Kidney tubule cell (primary cell): ENCODE measurements at places on chromosomes 5 and 9.

GRCh38 chr5:56529666-56530430, 285.5 kb upstream of the MAP3K1 start:
- no peak for DNase-seq

DNA sequence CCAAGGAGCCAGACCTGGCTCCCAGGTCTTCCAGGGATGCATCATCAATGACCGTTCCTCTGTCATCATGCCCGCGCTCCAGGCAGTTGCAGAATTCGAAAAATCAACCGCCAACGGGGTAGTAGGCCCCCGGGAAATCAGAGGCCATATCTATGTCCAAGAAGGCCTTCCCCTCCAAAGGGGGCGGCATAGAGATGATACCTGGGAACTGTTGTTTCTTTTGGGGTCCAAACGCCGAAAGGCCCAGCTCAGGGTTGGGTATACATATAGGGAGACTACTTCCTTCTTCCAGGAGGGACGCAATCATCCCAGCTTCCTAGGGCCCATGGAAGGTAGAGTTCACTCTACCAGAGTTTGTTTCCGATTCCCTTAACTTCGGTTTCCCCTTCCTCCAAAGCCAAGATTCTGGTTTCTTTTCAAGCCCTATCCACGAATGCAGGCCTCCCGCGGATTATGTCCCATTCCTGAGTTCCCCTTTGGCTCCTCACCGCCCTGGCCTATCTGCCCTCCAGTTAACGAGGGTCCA, 754 bp downstream of the DCAF12 start:
- DNase-seq = peak; percentile 61

- no peak for DNase-seq
These were observed 4.2 kb upstream of the UGT3A2 start for GRCh38 chr5:36070687-36071571.

DNA sequence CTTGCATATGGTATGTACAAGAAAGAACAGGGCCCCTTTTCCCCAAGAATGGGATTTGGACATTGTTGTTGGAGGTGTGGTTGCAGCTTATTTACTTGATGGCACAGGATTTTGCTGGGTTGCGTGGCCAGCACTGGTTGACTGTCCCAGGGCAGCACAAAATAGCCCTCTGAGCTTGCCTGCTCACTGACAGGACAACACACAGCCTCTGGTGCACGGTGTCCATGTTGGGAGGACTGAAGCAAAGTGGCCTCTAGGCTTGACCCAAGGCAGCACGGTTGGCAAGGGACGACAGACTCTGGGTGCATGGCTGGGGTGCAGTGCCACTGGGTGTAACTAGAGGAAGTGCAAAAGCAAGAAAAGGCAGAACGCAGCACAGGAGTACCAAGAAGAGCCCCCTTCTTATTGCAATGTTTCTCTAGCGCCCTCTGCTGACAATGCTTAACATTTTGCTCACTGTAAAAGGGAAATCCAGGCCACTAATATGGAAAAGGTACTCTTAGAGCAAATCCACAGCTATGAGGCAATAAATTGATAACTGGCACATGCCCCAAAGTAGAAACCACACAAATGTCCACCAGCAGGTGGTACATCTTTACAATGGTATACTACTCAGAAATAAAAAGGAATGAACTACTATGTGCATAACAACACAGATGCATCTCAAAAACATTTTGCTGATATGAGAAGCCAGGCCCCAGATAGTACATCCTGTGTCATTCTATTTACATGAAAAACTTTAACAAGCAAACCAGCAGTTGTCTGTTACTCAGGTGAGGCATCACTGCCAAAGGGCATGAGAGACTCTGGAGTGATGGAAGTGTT, 47.4 kb upstream of the BARX1 start:
- peak; percentile 45 for DNase-seq

DNA sequence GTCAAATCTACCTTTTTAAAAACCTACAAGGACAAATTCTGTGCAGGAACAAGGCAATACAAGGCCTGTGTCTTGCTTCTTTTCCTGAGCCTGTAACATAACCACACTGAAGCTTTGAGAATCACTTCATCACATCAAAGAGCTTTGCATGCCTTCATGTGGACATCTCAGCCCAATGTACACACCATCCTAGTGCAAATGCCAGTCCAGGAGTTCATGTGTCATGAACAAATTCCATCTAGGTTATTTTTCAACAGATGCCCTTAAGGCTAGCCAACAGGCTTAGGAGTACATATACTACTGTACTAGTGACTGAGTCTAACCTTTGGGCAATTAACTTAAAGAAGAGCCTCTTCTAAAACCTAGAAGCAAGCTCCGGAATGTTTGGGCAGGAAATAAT, 106.4 kb downstream of the CDH10 start:
- no peak for DNase-seq

DNA sequence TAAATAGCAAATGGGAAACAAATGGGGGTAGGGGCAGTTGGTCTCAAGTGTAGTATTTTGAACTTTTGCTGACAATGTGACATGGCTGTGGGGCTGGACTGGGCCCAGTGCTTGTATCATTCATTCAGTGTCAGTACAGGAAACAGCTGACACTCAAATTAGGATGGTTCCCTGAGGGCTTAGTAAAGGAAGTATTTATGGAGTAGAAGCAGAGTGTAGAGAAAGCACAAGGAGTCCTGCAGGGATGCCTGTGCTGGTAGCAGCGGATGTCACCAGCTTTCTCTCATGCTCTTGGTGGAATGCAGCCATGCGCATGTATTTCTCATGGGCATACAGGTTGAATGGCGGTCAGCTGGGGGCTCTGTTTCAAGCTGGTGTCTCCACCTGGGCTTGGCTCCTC, 72.9 kb upstream of the SLC44A1 start:
- no peak for DNase-seq

GRCh38 chr5:39995990-39996389, 571.2 kb upstream of the DAB2 start:
- DNase-seq = no peak

- DNase-seq = no peak
These were observed 4.8 kb upstream of the GPR150 start for GRCh38 chr5:95615164-95615467.

DNA sequence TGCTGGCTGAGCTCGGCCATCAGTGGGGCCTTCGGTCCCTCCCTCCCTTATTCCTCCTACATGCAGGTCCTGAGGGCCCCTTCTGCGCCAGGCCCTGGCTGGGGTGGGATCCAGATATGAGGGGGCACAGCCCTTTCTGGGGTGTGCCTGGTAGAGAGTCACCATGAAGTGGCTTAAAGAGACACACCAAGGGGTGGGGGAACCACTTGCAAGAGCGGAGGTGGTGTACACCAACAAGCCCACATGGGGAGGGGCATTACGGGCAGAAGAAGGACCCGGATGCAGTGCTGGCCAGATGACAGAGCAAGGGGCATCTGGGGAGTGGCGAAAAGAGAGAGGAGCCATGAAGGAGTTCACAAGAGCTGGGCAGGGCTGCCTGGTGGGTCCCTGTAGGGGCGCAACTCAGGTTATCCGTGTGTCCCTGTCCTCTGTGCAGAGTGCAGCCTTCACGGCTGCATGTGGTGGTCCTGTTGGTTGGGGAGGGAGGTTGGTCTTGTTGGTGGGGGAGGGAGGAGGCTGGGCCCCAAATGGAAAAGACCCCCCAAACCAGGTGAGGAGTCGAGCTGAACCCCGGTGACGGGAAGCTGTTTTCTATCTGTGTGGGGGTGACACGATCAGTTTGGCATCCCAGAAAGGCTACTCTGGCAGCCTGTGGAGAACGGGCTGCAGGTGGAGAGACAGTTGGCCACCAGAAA, 158.1 kb downstream of the DAB2IP start:
- DNase-seq = no peak

DNA sequence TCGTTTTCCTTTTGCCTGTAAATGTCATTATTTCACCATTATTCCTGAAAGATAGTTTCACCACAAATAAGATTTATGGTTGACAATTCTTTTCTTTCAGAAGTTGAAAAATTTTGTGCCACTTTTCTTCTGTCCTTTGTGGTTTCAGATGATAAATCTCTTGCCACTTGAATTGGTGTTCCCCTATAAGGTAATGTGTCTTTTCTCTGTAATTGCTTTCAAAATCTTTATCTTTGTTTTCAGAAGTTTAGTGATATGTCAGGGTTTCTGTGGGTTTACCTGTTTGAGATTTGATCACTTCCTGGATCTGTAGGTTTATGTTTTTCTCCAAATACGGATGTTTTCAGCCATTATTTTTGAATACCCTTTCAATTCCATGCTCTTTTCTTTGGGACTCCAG, 14.6 kb downstream of the RASA1 start:
- no peak for DNase-seq

GRCh38 chr5:55711507-55712022, 559 bp downstream of the SLC38A9 start:
- DNase-seq = no peak

GRCh38 chr5:670396-671270, 22.5 kb downstream of the TPPP start:
- no peak for DNase-seq

- DNase-seq = no peak
These were observed 545.6 kb downstream of the CAAP1 start for GRCh38 chr9:26346942-26347477.

- DNase-seq = no peak
These were observed 5.2 kb downstream of the BASP1 start for GRCh38 chr5:17222664-17223063.

DNA sequence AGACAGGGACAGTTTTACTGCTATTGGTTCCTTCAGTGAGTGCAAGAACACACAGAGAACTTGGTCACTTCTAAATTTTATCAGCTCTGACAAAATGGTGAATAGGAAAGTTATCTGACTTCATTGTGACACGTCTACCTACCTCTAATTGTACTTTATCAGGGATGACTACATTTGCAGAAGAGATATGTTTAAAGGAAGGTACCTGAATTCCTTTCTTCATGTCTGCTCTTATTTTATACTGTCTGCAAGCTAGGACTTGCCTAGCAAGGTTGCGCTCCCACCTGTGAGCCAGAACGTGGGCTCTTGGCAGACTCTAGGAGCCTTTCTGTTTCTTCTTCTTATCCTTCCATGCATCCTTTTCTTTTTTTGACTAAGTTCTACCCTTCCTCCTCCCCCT, 1.6 kb downstream of the SLC27A6 start:
- no peak for DNase-seq

DNA sequence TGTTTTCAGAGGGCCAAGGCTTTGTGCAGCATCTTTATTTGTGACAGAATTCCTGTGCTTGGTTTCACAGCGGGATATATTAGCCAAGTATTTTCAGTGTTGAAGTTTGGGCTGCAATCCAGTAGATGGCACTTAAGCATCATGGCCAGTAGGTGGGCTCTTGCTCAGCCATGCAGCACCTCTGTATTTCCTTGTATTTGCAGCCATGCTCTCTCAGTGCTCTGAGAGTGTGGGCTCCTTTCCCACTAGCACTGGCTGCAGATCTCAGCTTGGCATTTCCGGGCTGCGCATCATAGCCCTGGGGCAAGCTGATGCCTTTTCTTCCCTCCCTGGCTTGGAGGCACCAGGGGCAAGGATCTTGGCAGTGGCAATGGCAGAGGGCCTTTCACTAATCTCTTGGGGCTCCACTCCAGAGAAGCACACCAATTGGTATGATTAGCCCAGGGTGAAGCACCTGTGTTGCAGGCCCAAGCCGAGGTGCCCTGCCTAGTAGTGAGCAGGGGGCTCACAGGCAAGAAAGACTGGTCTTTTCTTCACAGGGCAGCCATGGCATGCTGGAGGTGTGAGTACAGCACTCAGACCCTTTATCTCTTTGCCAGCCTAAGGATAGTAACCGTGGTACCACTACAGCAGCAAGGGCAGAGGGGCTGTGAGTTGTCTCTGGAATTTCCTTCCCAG, 48.3 kb downstream of the SLCO6A1 start:
- DNase-seq = peak; percentile 48

- DNase-seq = no peak
These were observed 39.1 kb downstream of the PCDH1 start for GRCh38 chr5:141839015-141839513.

DNA sequence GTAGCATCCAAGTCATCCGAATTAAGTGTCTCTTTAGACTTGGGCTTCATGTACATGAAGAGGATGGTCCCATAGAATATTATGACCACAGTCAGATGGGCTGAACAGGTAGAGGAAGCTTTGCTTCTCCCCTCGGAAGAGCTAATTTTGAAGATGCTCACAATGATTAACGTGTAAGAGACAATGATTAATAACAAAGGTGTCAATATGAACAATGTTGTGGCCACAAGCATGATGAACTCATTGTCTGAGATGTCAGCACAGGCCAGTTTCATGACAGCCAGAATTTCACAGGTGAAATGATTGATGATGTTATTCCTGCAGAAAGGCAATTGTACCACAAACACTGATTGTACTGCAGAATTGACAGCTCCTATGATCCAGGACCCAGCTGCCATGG, 626 bp downstream of the OR13C2 start:
- no peak for DNase-seq

DNA sequence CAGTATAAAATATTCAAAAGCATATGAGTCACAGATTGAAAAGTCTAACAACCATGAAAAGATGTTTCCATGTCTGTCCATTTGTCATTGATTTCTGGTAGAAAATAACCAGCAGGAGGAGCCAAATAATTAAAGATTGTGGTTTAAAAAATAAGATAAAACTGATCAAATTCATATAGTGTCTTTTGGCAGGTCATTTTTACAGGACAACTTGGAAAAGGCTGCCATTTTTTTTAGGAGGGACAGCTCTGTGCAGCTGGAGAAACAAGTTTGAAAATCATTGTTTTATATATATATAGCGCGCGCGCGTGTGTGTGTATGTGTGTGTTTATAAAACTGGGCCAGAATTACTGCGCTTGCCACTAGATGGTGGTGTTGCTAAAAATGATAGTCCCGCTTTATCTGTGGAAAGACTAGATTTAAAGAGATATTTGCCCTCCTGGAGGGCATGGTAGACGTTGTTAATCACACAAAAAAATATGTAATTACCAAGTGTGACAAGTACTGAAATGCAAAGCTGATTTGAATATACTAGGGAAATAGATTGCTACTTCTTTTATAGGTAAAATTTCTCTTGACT, 1.3 kb upstream of the TRMO start:
- DNase-seq = peak; percentile 77

DNA sequence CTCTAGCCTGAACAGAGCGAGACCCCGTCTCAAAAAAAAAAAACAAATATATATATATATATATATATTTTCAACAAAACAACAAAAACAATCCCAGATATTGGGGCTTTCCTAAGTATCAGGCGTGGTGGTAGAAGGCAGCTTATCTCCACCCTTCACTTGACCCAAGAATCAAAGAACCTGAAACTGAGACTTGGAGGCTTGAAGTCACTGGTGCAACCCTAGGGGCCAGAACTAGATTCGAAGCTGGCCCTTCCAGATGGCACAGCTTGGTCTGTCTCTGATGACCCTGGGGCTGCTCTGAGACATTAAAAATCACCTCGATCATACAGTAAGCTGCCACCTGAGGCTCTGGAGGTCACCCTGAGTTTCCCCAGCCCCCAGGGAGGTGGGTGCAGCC, 1.3 kb upstream of the KCNMB1 start:
- no peak for DNase-seq

- no peak for DNase-seq
These were observed 87.3 kb downstream of the HSD17B3 start for GRCh38 chr9:96214635-96215034.

DNA sequence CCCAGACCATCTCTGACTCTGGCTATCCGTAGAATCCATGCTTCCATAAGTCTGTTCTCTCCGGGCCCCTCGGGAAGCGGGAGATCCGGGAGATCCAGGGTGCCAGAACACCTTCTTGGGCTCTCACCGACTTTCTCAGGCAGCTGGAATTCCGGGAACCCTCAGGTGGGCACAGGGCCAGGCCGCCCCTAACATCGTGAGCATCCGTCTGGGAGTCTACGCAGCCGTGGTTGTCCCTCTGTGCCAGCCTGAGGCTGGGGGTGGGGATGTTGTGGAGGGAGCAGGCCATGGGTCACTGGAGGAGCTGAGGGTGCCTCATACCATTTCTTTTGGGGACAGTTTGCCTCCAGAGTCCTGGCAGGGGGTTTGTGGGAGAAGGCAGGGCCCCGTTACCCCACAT, 92.3 kb upstream of the COL5A1 start:
- no peak for DNase-seq

- DNase-seq = no peak
These were observed 214.1 kb upstream of the IER5L start for GRCh38 chr9:129392093-129392541.
